ENCODE measurements at places on chromosomes 4 and X.

DNA sequence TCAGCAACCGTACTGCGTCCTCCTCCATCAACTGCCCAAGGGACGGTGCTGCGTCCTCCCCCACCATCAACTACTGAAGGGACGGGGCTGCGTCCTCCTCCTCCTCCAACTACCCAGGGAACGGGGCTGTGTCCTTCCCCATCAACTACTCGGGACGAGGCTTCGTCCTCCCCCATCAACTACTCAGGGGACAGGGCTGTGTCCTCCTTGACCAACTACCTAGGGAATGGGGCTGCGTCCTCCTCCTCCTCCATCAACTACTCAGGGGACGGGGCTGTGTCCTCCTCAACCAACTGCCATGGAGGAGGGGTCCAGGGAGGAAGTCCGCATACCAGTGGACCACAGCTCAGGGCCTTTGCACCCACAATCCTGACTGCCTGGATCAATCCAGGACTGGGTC is 24.4 kb downstream of the PPP2R3B start:
- no peak for DNase-seq

- DNase-seq: no peak
Measured at GRCh38 chrX:23789386-23790154, 6.6 kb downstream of the SAT1 start.

DNA sequence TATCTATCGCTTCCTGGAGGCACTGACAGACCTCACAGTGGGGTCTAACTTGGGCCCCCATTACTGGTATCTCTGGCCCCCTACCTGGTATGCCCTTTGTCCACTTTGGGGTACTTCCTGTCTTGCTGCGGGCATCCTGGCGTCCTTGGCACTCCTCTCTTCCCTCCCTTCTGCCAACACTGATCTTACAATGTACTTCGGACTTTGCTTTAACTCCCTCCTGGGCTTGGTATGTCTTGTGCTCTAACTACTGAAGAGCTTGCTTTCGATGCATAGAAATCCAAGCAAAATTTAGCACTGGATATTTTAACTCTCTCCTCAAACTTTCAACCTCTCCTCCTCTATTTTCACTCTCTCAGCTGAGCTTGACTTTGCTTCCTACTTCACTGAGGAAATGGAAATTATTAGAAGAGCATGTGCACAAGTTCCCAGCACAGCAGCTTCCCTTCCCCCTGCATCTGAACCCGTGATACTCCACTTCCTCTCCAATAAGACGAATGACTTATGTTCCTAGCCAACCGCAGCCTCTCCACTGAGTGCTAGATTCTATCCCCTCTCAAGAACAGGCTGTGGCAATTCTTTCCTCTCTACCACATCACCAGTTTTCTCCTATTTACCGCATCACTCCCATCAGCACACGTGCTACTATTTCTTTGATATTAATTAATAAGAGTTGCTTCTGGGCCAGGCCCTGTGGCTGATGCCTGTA is 52.9 kb downstream of the SUPT20HL2 start:
- peak; percentile 9 for DNase-seq

GRCh38 chr4:154464654-154465053 is 26.9 kb downstream of the DCHS2 start:
- no peak for DNase-seq

- no peak for DNase-seq
Measured at GRCh38 chrX:40433160-40433559, 147.6 kb upstream of the ATP6AP2 start.

GRCh38 chrX:23644744-23645143 is 22.5 kb upstream of the PRDX4 start:
- no peak for DNase-seq

Data from CD4-positive, alpha-beta T cell treated with Interleukin-6 at 100 ng/mL for 8 hours (primary cell).